COLO829 (cell line): ENCODE measurements at places on chromosomes 3 and 15.

GRCh38 chr15:51090753-51091152, 4.0 kb downstream of the TNFAIP8L3 start:
- no peak for DNase-seq

- DNase-seq = peak; percentile 88
These were observed 11.3 kb downstream of the PRICKLE2 start for GRCh38 chr3:64213962-64214379.

GRCh38 chr15:33888176-33888575, 80.1 kb upstream of the CHRM5 start:
- DNase-seq = no peak

DNA sequence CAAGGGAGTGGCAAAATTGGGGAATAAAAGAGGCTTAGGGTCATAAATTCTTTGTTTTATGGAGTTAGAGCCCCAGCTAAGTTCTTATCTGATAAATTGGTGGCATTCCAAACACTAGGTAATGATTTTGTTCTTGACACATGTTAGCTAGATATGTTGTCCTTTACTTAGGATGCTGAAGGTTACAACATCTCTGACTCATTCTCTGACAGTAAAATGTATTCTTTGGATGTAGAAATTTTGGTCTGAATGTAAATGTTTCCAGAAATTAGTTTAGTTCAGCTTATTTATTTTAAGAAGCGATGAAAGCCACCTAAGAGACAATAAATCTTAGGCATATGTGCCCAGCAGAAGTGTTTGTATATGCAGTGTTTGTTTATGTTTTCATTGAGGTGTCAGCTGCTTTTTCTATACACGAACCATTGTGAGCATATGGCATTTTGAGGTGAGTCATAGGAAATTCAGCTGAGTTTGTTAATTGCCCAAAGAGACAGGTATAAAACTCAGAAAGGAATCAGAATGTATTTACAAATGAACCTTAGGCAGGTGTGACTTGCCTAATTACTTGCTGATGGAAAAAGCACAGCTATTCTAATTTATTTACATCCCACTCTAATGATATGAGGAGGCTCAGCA, 247.7 kb downstream of the AGBL1 start:
- no peak for DNase-seq

DNA sequence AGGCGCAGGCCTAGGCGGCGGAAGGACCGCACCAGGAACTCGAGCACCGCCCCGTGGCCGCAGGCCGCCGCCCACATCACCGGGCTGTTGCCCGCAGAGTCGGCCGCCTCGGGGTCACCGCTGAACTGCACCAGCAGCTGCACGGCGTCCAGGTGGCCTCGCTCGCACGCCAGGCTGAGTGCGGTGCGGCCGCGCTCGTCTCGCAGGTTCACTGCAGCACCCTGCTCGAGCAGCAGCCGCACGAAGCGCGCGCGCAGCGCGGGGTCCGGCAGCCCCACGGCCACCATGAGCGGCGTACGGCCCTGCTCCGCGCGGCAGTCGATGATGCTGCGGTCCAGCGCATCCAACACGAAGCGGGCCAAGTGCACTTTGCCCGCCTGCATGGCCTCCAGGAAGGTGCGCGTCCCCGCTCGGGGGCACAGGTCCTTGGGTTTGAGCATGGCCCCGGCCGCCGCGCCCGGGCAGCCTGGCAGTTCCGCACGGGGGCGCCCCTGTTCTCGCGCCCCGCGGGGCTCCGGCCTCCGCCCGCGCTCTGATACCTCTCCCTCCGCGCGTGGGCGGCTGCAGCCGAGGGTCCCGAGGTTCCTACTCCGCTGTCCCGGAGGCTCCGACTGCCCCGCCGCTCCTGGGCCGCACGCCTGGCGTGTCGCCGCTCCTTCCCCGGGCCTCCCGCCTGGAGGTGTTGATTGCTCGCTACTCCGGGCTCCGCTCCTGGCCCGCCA, 556 bp downstream of the ANKRD63 start:
- DNase-seq = no peak

DNA sequence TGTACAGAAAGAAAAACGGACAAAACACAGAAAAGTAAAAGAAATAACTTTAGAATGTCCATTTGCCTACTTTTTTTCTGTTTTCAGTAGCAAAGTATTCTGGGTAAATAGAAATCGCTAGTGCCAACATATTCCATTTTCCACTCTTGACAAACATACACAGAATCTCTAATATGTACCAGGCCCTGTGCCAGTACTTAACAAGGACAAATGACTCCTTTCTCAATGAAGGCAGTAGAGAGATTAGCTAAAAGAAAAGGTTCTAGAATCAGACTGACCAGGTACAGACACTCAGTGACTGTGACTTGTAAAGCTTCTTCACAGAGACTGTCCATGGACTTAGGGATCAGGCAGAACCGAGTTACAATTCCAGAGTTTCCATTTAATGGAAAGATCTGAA, 165.8 kb upstream of the STAC start:
- no peak for DNase-seq

DNA sequence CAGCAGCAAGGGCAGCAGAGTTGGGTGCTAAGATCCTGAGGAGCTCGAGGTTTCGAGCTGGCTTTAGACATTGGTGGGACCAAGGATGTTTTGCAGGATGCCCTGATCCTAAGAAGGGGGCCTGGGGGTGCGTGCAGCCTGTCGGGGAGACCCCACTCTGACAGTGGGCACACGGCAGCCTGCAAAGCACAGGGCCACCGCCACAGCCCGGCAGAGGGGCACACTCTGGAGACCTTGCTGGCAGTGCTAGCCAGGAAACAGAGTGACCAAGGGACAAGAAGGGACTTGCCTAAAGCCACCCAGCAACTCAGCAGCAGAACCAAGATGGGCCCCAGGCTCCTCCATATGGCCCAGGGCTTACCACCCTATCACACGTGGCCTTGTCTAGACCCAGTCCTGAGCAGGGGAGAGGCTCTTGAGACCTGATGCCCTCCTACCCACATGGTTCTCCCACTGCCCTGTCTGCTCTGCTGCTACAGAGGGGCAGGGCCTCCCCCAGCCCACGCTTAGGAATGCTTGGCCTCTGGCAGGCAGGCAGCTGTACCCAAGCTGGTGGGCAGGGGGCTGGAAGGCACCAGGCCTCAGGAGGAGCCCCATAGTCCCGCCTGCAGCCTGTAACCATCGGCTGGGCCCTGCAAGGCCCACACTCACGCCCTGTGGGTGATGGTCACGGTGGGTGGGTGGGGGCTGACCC, 18.8 kb downstream of the SEC61A1 start:
- DNase-seq = no peak

GRCh38 chr3:169455472-169455871, 208.0 kb downstream of the MECOM start:
- no peak for DNase-seq

- DNase-seq = no peak
These were observed 23.3 kb downstream of the CTSH start for GRCh38 chr15:78921517-78921916.

DNA sequence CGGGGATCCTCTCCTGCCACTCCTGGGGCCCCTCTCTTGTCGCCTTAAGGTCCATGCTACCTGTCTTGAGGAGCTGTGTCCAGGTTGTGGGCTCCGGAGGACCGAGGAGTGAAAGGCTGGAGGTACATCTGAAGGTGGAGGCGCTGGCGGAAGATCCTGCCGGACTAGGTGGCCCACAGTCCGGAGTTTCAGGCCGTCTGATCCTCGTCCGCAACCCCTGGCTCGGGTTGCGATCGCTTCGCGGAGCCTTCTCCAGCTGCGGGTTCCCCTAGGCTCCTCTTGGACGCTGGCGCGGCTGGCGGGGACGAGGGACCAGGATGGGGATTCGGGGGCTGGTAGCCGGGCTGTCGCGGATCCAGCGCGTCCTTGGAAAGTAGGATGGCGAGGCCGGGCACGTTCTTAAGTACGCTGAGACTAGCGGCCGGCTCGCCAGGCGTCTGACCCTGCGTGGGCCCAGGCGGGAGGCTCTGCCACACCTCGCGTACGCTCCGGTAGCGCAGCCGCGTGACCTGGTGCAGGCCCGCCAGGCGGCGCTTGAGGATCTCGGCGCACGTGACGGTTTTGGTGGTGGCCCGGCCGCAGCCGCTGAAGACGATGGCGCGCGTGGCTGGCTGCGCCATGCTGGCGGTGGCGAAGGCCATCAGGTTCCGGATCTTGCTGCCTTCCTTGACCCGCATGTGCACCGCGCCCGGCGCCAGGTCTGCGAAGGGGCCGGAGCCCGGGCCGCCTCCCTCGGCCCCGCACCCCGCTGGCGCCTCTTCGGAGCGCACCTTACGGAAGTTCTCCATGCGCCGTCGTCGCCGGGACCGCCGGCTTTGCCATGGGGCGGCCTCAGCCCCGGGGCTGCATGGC, 550 bp downstream of the RPP25 start:
- DNase-seq = no peak

DNA sequence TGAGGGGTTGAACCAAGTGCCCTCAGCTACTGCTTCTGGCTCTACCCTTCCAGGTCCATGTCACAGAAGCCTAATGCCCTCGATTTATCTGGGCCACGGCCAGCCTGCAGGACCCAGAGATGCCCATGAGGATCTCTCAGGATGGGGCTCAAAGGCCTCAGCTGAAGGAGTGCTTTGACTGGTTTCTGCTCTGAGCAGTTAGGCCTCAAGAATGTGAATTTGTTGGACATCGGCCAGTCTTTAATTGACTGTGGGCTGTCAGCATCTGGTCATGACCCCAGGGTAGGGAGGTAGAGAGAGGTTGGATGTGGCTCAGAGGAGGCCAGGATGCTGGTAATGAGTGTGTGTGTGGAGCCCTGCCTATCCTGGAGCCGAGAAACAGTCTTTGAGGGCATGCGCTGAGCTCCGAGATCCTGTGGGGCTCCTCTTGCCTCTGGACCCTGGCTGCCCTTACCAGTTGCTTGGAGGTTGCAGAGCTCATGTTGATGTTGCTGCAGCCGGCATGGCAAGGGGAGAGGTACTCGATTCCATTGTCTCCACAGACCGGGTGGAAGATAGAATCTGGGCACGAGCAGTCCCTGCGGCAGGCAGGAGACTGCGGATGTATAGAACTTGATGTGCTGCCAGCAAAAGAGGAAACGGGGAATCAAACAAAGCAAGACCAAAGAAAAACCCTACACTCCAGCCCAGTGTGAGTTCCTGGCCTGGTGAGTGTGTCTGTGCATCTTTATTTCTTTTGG, 49.1 kb upstream of the RAB6B start:
- DNase-seq = no peak

DNA sequence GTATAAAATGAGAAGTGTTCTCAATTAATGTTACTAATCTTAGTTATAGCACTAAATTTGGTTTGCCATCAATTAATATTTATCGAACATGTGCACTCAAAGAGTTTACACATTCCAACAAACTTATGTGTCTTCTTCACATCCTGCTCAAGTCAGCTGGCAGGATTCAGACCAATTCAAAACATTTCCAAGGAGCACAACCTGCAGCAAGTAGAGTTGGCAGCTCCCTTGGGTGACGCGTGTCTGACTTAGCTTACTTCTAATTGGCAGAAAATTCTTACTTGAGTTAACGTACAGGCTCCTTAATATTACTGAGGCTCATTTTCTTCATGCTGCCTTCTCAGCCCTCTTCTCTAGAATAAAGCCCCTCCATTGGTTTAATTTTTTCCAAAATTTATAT, 110.4 kb upstream of the PFN2 start:
- no peak for DNase-seq
